GM12864 (cell line): ENCODE measurements at places on chromosomes 7 and 10.

DNA sequence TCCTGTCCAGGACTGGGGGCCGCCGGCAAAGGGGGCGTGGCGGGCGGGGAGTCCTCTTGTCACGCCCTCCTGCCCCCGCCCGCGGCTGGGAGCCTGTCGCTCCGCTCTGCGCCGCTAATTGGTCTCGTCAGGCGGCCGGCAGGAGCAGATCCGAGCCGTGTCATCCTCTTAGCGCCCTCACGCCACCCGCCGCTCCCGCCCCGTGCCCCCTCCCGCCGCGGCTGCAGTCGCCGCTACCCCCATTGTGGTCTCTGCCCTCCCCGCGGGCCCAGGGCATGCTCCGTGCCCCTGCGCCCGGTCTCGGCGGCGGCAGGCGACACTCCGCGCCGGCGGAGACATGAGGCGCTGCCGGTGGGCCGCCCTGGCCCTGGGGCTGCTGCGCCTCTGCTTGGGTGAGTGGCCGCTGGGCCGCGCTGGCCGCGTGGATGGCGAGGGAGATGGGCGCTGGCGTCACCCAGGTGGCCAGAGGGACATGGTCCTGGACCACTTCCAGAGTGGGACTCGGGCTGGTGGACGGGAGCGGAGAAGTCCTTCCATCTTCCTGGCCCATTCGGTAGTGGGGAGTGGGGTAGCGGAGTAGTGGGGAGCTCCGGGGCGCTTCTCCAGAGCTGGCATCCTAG lies at the start of gene CDHR1:
CDHR1 (plus strand) TSS at position 114 of the 620 bp plus-strand sequence; CDS start at position 338, 224 bp downstream.
- no peak for DNase-seq

DNA sequence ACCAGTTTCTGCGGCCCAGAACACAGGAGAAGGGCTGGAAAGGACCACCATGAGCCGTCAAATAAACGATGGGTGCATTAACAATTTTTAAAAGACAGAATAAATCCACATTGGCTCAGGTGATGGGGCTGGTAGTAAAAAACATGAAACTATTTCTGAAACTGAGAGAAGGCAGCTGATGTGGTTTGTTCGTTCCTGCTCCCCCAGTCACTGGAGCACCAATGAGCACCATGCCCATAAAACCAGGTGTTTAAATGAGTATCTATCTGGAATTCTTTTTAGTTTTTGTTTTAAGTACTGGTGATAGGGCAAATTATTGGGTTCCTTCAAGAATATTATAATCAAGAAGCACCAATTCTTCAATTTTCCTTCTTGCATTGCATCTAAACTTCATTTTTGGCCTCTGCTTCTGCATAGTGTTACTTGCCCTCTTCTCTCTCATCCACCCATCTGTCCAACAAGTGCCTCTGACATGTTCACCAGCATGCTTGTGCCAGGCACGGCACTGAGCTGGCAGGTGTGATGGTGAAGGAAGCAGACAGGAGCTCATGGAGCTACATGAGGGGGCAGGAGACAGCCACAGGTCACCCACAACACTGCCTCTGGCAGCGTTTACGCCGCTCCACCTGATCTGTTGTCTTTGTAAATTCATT lies 65.5 kb downstream of the LARP4B start:
- DNase-seq: no peak

GRCh38 chr10:89664203-89664602 lies 19.2 kb upstream of the PANK1 start:
- DNase-seq: no peak

DNA sequence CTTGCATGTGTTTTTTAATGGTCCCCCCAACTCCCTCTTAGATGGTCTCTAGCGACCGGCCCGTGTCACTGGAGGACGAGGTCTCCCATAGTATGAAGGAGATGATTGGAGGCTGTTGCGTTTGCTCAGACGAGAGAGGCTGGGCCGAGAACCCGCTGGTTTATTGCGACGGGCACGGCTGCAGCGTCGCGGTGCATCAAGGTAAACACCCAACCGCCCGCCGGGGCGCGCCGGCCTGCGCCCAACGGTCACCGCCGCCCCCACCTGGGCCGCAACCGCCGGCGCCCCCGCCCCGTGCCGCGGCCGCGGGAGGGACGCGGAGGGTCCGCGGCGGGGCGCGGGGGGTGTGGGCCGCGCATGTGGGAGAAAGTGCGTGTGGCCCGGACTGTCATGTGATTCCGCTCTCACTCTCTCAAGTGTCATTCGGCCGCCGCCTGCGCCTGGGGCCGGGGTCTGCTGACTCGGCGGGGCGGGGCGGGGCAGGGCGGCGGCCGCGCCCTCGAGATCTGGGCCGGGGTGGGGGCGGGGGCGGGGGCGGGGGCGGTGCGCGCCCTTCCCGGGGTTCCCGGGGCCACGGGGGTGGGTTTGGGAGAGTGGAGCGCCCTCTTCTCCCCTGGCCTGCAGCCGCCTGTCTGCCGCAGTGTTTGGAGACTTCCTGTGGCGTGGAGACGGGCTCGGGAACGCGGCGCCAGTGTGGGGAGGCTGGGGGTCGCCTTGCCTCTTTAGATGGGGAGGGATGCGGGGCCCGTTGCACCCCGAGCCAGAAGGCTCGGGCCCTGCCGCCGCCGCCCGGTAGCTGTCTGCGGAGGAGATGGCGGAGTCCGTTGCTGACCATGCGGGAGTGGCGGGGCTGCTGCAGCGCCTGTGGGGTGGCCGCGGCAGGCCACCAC lies 817 bp downstream of the MLLT10 start:
- DNase-seq: no peak

- DNase-seq: no peak
Measured at GRCh38 chr7:142280263-142280662, 22.4 kb upstream of the PRSS58 start.
